Stimulated activated CD4-positive, alpha-beta T cell treated with anti-CD3 and anti-CD28 coated beads, Interleukin-4, amount 100 ng/mL, for 48 hours (primary cell): ENCODE measurements at places on chromosomes 2 and 18.

DNA sequence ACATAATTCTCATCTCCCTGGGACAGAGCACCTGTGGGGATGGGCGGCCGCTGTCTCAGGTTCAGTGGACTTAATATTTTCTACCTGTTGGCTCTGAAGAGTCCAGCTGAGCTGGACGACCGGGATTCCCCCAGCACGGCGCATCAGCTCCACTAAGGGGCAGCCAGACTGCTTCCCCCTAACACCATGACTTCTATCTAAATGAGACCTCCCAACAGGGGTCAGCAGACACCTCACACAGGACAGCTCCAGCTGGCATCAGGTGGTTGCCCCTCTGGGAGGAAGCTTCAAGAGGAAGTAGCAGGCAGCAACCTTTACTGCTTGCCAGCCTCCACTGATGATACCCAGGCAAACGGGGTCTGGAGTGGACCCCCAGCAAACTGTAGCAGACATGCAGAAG lies 226.0 kb upstream of the DSEL start:
- no peak for DNase-seq

- DNase-seq: no peak
These were observed 34.0 kb downstream of the UXS1 start for GRCh38 chr2:106159866-106160785.

DNA sequence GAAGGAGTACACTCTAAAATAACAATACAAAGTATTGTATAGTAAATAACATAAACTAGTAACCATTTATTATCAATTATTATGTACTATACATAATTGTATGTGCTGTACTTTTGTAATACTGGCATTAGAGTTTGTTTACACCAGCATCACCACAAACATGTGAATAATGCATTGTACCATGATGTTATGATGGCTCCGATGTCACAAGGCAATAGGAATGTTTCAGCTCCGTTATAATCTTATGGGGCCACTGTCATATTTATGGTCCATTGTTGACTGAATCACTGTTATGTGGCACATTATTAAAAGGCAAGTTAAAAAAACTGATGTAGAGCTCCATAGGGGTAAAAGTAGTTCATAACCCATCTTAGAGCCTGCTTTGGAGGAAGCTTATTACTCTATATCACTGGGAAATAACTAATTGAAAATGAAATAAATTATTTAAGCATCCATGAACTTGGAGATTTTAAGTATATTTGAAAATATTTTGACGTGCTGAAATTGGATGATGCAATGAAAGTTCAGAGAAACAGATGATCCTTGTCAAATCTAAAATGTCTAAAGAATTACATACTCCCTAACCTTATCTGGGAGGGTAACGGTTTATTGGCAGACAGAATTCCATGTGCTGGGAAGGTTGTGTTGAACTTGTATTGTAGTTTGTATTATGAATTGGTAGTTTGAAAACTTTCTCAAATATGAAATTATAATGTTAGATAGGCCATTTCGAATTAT lies 2.4 kb downstream of the SKA1 start:
- no peak for DNase-seq

- no peak for DNase-seq
These were observed 198.6 kb upstream of the EPAS1 start for GRCh38 chr2:46098621-46099062.

DNA sequence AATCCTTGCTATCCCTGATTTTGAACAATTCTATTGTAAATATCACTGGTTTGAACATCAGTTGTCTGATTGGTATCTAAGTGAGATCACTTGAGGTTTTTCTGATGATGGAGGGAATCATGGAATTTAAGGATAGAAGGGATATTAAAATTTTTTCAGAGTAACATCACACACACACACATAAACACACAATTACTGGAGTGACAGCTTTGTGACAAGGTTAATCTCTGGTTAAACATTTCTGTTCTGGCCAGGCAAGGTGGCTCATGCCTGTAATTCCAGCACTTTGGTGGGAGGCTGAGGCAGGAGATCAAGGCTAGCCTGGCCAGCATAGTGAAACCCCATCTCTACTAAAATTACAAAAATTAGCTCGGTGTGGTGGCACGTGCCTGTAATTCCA lies 85.3 kb downstream of the SOCS6 start:
- no peak for DNase-seq

DNA sequence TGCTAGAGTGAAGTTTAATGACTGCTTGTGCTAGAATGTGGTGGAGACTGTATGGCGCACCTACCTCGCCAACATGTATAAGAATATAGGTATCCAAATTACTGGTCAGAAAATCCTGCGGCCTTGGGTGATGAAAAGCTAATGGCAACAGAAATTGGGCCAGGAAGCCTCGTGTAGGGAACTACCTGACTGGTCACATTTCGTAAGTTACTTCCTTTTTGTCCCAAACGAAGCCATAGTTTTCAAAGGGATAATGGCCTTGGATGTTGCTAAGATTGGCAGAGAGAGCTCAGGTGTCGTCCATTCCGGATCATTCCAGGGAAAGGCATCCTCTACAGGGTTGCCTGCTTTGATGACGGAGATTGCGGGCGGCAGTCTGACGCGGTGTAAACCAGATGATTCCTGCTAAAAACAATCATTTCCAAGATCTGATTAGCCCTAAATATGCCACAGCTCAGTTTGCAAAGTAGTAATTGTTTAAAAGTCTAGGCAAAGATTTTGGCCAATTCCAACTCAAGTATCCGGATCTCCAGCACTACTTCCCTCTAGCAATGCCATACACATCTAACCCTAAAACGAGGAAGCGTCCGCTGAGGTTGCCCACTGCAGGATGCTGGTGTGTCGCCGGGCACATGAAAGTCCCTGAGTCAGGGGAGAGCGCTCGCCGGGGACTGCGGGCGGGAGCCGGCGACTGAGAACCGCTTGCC lies 708 bp upstream of the MALT1 start:
- no peak for DNase-seq

- no peak for DNase-seq
These were observed 692.8 kb downstream of the RNF144A start for GRCh38 chr2:7609974-7610373.

DNA sequence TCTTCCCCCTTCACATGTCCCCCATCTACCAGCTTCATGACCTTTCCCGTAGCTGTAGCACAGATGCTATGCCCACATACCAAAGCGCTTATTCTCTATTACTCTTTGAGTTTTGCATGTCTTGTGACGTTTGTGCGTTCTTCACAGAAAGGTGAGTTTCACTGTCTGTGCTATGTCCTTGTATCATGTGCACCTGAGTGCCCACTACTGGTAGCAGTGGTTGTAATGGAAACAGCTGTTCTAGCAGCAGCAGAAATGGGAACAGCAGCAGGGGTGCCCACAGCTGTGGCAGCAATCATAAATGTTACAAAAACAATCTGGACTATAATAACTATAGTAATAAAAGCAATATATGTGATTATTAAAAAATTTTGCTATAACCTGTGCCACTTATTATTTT lies 127.1 kb downstream of the STK39 start:
- no peak for DNase-seq

- DNase-seq: no peak
These were observed 42.8 kb downstream of the DLGAP1 start for GRCh38 chr18:4412286-4412685.

- DNase-seq: no peak
These were observed 30.2 kb upstream of the IL1R2 start for GRCh38 chr2:101961338-101962191.

- DNase-seq: no peak
These were observed 820.5 kb upstream of the POU3F3 start for GRCh38 chr2:104033399-104033798.

GRCh38 chr2:675982-676646 lies 1.1 kb downstream of the TMEM18 start:
- DNase-seq: peak; percentile 35

GRCh38 chr2:172484253-172484652 lies 56.9 kb downstream of the ITGA6 start:
- DNase-seq: no peak

DNA sequence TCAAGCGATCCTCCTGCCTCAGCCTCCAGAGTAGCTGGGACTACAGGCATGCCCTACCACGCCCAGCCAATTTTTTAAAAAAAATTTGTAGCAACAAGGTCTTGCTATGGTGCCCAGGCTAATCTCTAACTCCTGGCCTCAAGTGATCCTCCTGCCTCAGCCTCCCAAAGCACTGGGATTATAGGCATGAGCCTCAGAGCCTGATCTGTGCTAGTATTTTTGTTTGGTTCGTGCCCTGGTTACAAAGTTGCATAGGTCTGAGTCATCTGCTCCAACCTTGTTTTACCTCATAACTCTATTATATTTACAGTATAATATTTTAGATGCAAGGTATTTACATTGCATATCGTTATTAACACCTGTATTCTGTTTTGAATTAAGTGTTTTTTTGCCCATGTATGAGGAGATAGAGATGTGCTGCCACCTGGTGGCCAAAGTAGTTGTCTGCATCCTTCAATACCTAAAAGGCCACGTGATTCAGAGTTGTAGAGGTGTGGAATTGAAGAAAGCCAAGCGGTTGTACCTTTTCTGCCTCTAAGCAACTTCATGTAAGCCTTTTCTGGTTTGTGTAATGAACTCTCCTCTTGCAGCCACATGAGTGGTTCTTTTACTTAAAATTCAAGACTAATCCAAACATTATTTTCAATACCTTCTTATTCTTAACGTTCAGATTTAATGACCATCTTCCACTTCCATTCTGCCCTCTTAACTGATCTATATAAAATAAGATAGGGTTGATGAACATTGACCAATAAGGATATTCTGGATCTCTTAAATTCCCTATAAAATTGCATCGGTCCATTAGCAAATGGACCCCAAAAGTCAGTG lies 19.9 kb upstream of the CABYR start:
- peak; percentile 72 for DNase-seq

DNA sequence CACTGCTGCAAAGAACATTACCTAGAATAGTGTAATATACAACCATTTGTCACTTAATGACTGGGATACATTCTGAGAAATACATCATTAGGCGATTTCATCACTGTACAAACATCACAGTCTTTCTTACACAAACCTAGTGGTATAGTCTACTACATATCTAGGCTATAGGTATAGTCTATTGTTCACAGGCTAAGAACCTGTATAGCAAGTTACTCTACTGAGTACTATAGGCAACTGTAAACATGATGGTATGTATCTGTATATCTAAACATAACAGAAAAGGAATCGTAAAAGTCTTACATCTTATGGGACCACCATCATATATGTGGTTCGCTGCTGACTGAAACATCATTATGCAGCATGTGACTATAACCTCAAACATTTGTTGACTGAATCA lies 21.4 kb downstream of the SP3 start:
- DNase-seq: no peak

GRCh38 chr2:38030635-38031355 lies 45.2 kb downstream of the CYP1B1 start:
- DNase-seq: no peak

DNA sequence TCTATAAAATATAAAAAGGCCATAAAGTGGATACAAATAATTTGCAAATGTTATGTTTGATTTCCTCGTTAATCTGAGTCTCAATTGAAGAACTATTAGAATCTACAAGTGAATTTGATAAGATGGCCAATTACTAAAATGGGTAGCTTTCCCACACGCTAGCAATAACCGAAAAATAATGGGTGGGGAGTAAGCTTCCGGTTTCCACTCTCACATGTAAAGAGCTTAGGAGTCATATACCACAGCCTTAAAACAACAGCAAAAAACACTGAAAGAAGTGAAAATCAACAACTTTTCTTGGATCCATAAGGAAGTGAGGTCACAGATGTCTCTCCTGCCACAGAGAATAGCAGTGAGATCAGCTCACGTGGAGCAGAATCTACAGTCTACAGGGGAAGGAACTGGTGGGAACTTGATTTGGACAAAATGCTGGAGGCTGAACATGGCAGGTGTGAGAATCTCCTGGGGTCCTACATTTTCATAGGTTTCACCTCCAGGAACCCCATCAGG lies 18.6 kb downstream of the THAP4 start:
- DNase-seq: no peak

DNA sequence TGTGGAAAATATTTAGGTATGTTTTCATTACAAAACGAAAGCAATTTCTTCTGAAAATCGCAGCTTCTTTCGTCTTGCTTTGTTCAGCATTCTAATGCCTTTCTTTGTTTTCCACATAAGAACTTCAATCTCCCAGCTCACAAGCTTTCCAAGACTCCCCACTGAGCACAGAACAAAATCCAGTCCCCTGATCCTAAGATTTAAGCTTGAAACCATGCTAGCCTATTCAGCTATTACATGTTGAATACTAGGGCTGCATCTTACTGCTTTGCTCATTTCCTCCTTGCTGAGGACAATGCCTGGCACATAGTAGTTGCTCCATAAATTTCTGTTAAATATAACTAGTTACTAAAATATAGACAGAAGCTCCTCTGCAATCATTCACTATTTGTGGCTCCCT lies 160.6 kb downstream of the GALNT3 start:
- no peak for DNase-seq

DNA sequence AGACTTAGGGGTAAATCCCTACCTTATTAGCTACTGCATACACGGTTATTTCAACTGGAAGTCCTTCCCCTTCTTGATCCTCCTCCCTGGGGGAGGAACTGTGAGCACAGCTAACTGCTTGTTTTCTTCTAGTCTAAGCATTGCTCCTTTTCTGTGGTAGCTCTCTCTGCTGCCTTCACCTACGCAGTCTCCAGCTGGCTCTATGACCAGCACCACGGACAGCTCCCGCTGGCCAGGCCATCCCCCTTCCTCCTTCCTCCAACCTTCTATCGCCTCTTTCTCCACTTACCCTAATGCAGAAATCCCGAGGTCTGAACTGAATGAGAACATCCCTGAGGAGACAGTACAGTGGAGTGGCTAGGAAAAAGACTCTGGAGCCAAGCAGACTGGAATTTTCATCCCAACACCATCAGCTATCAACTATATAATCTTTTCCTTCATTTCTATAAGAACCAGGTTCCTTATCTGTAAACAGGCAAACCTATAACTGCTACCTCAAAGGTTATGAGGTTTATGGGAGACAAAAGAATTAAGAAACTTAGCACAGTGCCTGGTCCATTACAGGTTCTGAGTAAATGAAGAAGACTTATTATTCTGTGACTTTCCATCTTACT lies 4.7 kb upstream of the CFAP65 start:
- no peak for DNase-seq

DNA sequence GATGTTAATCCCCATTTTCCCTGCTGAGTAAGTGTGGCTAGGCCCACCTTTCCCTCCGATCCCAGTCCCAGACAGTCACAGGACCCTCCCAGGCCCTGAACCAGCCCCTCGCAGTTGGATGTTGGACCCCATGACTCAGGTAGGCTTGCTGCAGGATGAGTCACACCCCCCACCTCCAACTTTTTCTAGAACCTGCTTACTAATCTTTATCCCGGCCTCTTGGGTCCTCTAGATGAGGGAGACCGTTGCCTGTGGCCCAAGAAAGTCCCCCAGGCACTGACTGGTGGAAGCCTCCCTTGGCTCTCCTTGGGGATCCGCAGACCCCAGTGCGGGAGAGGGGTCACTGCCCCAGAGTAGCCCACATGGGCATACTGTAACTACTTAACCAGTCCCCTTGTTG lies 98.5 kb downstream of the SMAD7 start:
- no peak for DNase-seq

- DNase-seq: no peak
These were observed 86.4 kb downstream of the GCA start for GRCh38 chr2:162430323-162430722.
